ENCODE measurements at places on chromosomes 12 and 14.

DNA sequence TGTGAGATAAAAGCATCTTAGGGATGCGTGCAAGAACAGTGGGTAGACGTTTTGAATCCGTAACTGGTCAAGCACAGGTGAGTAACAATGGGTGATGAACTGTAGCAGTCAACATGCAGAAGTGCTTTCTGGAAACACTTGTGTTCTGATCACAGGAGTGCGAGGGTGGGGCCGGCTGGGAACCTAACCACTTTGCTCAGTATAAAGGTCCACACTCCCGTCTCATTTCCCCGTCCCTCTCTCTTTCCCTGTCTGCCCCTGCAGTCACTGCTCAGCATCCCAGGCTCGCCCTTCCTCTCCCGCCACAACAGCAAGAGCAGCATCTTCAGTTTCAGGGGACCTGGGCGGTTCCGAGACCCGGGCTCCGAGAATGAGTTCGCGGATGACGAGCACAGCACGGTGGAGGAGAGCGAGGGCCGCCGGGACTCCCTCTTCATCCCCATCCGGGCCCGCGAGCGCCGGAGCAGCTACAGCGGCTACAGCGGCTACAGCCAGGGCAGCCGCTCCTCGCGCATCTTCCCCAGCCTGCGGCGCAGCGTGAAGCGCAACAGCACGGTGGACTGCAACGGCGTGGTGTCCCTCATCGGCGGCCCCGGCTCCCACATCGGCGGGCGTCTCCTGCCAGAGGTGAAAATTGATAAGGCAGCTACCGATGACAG is 127.1 kb downstream of the FIGNL2 start:
- DNase-seq, result peak; percentile 18

DNA sequence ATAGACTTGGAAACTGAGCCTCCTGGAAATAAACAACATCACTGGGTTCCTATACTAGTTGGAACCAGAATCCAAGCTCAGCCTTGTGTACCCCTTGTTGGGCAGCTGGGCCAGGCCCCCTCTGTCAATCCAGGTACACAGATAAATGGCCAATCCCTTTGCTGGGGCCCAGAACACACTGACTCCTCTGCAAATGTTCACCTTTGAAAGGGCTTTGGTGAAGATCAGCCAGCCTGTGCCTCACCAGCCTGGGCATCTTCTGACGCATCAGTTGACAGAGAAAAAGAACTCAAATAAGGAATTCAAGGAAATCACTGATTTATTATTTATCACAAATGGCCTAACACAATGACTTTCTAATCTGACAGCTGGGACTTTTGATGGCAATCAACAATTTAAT is 1090.2 kb downstream of the BCL11B start:
- DNase-seq, result no peak

DNA sequence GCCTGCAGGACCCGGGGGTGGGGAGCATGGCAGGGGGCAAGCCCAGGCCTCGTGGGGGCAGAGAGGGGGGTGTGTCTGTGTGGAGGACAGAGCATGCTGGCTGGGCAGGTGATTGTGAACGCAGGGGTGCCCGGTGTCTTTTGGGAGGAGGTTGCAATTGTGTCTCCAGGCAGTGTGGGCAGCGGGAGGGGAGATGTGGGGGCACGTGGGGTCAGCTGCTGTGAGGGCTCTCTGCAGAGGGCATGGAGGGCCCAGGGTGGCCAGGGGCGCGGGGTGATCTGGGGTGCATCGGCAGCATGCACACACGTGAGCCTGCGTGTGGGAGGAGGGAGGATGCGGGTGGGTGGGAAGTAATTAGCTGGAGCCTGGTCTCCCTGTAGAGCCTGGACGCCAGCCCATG is 32.2 kb upstream of the DIO3 start:
- no peak for DNase-seq

- no peak for DNase-seq
These were observed 39.8 kb upstream of the FBXO33 start for GRCh38 chr14:39472078-39472477.

DNA sequence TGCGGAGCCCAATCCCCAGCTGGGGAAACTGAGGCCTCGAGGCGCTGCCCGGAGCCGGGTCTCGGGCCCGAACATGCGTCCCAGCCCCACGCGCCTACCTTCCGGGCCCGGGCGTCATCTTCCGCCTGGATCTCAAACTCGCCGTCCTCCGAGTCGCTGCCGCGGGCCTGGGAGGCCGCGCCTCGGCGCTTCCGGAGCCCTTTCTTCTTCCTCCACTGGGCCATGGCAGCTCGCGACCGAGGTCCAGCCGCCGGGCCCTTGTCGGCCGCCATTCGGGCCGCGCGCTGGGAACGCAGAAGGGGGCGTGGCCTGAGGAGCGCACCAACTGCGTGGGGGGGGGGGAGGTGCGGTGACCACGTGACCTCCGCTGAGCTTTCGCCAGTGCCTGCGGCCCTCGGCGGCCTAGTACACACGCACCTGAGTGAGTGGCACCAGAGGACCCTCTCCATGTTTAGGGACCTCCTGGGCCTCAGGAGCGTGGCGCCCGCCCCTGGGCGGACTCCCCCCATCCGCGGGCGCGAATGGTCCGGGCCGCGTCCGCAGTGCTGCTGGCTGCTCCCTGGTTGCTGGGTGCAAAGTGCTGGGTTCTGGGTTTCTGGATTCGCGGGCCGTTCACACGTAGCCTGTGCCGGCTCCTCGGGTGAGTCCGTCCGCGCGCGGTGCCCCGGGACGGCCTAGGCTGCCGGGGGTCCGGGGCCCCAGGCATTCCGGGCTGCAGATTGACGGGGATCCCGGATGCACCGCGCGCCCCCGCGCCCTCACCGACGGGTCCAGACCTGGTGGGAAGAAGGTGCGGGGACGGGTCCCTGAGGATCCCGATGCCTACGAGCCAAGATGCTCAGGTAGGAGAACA is at the start of the genes DDX54 and RITA1:
Gene DDX54, minus strand, starts transcription at position 299 of the 853 bp plus-strand sequence. Its CDS starts 27 bp downstream, at position 272.
Gene RITA1, plus strand, starts transcription at position 542 of the 853 bp plus-strand sequence. CDS start 1,026 bp downstream, outside the sequence.
- peak; percentile 63 for DNase-seq

DNA sequence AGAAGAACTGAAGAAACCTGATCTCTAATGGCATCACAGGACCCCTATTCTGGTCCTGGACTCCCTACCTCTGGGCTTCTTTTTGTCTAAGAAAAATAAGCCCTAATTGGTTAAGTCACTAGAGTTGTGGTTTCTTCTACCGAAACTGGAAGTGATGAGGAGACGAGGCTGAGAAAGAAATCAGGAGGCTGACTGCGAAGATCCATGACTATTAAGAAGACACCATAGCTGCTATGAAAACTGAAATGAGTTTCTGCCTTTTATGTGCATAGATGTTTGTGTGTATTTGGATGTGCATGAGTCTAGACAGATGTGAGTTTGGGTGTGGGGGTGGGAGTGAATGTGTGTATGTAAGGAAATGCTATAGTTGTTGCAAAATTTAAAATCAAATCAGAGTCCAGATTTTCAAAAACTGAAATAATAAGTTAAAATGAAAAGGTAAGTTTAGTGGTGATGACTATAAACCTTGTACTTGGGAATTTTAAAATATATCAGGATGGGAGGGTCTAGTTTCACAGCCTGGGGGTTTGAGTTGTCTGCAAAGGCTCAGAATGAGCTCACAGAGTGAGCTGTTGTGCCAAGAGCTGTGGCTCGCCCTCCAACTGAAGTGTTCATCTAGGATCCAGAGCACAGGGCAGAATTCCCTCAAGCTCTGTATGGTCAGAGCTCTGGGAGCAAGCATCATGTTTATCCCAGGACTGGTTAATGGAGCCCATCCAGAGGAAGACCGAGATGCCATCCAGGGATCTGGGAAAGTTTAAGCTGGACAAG is 94.9 kb downstream of the VCPKMT start:
- no peak for DNase-seq

DNA sequence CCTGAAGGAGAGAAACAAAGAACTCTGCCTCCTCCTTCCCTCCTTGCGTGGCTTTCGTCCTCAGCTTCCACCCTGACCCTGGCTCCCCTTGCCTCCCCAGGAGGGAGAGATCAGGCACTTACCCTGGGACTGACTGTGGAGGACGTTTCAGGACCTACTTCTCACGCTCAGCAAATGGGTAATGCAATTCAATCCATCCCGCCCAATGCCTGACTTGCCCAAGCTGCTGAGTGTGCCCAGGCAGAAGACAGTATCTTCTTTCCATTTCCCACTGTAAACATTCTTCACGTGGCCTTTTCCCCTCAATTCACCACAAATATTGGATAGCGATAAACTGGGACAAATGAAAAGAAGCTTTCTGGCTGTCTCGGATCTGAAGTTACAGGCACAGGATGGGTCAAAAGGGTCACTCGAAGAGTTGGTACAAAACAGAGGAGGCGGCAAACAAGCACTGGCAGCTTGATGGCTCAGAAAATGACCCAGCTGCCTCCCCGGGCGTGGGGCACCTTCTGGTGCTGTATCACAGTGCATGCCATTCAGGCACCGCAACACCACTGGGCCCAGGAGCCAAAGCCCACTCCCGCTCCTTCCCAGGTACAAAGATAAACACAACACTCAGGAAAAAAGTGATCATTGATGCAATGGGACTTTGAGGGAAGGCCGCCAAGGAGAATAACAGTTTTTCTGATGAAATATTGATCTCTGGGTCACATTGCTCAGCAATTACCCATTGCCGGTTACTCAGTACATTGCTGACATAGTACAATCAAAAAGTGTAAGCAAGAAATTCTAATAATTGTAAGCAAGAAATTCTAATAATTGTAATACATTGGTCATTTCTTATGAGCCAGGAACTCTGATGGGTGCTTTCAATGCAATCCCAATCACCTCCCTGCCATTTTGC is 65.8 kb downstream of the TRIM9 start:
- no peak for DNase-seq

DNA sequence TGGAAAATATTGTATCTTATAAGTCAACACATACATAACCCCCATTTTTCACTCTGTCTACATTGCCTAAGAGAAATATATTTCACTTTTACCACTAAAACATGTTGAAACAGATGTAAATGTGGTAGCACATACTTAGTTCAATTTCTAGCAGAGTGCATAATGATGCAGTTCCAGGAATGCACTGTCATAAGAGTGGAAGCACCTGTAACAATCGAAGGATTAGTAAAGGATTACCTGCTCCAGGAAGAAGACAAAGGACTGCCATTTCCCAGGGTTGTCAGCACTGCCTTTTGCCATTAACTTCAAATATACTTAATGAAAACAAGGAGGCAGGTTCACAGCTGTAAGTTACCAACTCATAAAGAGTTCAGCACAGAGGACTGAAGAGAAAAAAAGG is 24.6 kb downstream of the DAD1 start:
- no peak for DNase-seq

- DNase-seq, result no peak
These were observed 36.1 kb downstream of the USP44 start for GRCh38 chr12:95515197-95515596.

- DNase-seq, result peak; percentile 91
These were observed 103.8 kb upstream of the HMGA2 start for GRCh38 chr12:65720136-65721130.

DNA sequence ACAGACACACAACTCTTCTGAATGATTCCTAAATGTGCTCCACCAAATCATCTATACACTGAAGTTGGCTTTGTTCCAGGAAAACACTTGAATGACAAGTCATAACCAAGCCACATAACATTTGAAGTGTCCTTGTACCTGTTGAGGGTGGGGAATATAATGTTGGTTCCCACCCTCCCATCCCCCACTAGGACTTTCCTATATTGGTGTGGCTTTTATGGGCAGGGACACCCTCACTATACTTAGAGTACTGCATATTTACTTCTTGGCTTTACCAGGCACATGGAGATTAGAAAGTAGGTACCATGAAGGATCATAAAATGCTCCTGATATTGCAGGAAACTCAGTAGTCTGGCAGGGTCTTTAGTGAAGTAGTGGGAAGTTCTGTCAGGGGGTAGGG is 9.7 kb upstream of the BHLHE41 start:
- DNase-seq, result no peak

DNA sequence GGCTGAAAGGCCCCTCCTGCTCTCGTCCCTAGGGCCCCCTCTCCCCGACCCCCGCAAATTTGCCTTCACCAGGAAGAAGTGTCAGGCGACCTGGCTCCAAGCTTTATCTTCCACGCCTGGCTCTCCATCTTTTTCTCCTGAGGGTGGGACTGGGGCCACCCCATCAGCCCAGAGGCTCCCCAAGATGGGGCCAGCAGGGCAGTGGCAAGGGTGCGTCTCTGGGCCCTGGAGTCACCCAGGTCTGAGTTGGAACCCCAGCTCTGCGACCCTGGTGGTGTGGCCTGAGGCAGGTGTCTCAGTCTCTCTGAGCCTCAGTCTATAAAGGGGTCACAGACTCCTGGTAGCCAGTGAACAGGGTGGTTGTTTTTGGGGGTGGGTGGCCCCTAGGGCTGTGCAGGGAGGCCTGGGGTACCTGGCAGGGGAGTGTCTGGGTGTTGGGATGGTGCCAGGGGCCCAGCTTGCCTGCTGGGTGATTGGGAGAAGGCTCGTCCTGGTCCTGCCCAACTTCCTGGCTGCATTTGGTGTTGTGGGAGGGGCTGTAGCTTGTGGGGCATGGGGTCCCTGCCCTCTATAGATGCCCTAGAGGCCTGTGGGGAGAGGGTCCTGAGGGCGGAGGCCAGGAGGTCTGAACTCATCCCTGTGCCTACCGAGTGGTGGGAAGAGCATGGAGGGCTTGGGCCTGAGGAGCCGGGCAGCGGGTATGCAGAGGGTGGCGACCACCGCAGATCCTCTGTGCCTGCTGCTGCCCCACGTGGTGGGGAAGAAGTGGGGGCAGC is 7.6 kb downstream of the KIF26A start:
- no peak for DNase-seq

- DNase-seq, result no peak
These were observed 346.2 kb upstream of the STXBP6 start for GRCh38 chr14:25396128-25396527.

DNA sequence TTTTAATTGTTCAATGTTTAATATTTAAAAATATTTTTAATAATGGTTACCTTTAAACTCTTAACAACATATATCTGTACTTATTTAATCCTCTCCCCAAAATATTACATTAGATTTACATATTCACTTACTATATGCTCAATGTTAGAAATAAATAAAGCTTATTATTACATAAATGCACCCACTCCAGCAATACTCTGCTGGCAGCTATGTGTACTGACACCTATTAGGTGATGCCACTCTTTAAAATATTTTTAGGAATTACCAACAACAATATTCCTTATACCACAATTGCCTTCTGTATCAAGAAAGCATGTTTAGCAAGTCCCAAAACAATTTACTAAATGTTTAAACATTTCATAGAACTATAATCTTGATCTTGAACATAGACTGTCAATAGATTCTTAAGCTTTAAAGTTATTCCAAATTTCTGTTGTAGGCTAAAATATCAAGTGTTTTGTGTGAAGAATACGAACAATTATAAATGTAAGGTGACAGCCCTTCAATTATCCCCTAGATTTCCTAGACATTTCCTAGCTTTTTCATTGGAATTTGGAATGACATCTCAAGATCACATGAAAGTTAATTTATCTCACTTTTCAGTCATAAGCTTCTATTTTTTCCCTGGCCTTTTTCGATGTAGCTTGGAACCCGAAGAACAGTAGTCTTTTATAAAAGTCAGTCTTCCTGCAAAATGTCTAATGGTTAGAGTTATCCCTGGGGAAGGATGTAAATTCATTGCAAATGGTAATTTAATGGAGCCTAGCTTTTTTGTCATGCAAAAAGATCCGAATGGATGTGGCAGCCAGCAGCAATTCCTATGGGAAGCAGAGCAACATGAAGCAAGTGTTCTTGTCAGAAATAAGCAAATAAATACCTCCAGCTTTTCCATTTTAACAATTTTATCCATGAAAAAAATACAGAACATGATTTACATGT is 907.5 kb upstream of the ATXN7L3B start:
- no peak for DNase-seq

- DNase-seq, result no peak
These were observed 343.4 kb downstream of the GXYLT1 start for GRCh38 chr12:41801261-41801660.

Data from fibroblast of upper back skin (primary cell).